ENCODE measurements at places on chromosomes 4 and X.

- DNase-seq, result no peak
Observed at GRCh38 chrX:13257223-13258051, 62.4 kb downstream of the ATXN3L start.

DNA sequence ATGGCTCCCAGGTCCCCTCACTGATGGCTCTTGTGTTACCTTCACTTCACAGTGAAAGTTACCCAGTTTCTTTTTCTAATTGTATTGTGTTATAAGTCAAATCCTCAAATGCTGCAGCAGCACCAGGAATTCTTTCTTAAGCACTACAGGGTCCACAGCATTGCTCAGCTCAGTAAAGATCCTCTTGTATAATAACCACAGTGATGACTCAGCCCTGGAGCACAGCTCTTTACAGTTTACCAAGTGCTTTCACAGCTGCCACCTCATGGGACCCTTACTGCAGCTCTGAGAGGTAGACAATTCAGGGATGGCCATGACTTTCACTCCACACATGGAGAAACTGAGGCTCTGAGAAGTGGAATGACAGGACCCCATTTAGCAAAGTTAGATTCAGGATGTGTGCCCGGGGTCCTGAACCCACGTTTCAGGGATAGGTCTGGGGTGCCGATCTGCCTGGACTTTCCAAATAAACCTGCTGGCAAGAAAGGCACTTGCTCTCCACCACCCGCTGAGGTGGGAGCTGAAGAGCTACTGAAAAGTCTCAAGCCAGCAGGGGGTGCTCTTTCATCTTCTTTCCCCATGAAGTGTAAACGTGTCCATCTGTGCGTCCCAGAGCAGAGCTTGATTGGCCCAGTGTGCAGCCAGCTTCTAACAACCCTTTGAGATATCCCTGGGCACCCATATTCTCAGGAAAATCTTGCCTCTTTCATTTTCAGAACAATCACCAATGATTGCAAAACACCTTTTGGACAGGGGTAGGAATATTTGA is 35.7 kb upstream of the GABRQ start:
- DNase-seq, result no peak

GRCh38 chr4:113665036-113665435 is 96.5 kb downstream of the CAMK2D start:
- DNase-seq, result no peak

- DNase-seq, result peak; percentile 59
Observed at GRCh38 chr4:159271856-159272255, 169.0 kb downstream of the RAPGEF2 start.

Measured in globus pallidus (tissue), 1 donor.